ENCODE measurements at places on chromosomes 13 and 19.

- no peak for DNase-seq
These were observed 53.6 kb downstream of the LRRC63 start for GRCh38 chr13:46265292-46265691.

GRCh38 chr19:30148039-30148790 is 206.2 kb downstream of the URI1 start:
- no peak for DNase-seq

GRCh38 chr19:13104360-13104847 is 1.7 kb upstream of the LYL1 start:
- DNase-seq: peak; percentile 57

- no peak for DNase-seq
These were observed 17.3 kb downstream of the ZBTB7A start for GRCh38 chr19:4049432-4049831.

DNA sequence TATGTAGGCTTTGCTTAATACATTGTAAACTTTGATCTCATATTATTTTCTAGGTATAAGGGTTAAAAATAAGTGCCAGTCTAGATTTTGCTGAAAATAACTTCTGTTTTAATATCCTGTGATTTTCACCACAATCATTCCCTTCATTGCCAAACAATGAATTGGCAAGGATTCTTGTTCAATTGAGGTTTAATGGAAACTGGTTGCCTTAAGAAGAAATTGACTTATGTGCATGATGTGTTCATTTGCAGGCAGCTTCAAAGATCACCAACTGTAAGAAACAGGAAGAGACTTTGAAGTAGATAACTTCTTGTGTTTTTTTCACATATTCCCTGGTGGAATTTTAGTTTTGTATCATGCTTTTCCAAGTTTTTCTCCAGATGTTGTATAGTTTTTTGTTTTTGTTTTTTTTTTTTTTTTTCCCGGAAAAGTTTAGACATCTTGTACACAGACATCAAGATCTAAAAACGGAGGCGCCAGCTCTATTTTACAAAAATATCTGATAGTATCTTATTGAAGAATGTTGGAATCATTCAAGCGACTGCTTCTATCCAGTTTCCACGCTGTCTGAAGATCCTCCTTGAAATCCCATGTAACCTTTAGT is 108.3 kb downstream of the POSTN start:
- no peak for DNase-seq

DNA sequence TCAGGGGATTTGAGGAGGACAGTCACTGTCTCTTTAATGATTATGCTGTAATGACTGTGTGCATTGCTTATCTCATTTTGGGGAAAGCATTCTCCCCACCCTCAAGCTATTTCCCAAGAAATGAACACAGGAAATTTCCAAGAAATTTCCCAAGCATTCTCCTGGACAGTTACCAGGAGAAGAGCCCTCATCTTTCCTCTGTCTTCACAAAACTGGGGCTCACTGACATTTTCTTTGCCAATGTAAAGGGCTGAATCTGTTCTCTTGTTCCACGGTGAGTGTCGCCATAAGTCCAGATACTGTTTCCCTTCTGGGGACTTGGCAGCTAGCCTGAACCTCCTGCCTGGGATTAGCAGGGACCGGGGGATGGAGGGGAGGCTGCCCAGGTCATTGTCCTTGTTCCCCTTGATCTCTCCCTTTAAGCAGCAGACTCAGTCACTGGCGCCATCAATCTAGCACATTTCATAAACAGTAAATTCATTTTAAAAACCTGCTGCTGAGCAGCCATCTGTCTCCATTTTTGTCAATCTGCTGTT is 172.8 kb downstream of the DNAJC15 start:
- no peak for DNase-seq

GRCh38 chr13:100796463-100796862 is 121.9 kb upstream of the TMTC4 start:
- DNase-seq: no peak

- DNase-seq: no peak
These were observed 358.9 kb upstream of the NBEA start for GRCh38 chr13:34583181-34583580.

DNA sequence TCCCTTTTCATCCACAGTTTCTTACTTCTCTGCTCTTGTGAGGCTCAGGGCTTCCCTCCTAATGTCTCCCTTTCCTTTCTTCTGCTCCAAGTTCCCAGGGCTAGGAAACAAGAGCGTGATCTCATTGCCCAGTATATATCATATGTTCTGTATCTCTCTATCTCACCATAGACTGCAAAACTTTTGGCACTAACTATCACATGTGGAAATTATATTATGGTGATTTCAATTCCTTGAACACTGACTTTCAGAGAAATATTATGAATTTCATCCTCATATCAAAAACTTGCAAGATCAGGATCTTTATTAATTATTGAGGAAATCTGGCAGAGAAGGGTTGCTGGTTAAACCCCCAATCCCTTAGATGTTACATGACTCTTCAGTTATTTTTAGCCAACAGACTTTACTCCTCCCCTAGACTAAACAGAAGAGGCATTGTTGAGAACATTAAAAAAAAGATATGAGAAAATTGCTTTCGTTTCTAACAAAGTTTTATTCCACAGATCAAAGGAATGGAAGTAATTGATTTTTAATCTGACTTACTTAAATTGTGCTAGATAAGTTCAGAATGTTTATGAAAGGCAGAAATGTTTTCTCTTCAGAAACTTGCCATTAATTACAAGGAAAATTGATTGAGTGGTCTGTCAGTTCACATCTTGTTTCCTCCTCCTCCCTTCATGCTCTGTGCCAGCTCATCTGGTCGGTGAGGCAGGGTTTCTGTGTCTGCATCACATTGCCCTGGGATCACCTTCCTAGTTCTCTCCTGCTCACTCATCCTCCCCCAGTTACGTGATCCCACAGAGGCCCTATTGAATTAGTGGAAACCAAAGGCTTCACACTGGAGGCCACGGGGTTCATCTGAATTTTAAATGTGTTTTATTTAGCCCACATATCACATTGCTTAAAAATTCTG is 378.5 kb downstream of the LMO7 start:
- DNase-seq: no peak

- no peak for DNase-seq
These were observed 20.5 kb downstream of the DZIP1 start for GRCh38 chr13:95624020-95624419.
